ENCODE measurements at places on chromosomes 11 and 22.

GRCh38 chr22:42702675-42703074, 18.0 kb downstream of the A4GALT start:
- DNase-seq, result no peak

GRCh38 chr11:120198787-120199469, 11.9 kb upstream of the OAF start:
- no peak for DNase-seq

DNA sequence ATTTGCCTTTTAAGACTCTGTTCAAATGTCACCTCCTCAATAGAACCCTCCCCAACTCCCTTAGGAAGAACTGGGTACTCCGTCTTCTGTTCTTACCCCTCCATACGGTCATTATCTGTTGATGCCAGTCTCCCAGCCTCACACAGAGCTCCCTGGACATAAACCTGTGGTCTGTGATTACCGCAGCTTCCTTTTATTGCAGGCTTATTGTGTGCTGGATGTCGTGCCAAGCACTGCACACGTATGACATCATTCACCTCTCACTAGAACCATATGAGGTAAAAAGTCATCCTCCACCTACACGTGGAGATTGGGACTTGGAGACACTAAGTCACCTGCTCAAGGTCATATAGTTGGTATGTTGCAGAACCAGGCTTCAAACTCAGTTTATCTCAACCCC, 15.3 kb downstream of the PTPN5 start:
- no peak for DNase-seq

- no peak for DNase-seq
Measured at GRCh38 chr11:123450623-123451022, 20.6 kb downstream of the GRAMD1B start.

- DNase-seq, result no peak
Measured at GRCh38 chr11:109416601-109417000, 5.4 kb upstream of the C11orf87 start.

DNA sequence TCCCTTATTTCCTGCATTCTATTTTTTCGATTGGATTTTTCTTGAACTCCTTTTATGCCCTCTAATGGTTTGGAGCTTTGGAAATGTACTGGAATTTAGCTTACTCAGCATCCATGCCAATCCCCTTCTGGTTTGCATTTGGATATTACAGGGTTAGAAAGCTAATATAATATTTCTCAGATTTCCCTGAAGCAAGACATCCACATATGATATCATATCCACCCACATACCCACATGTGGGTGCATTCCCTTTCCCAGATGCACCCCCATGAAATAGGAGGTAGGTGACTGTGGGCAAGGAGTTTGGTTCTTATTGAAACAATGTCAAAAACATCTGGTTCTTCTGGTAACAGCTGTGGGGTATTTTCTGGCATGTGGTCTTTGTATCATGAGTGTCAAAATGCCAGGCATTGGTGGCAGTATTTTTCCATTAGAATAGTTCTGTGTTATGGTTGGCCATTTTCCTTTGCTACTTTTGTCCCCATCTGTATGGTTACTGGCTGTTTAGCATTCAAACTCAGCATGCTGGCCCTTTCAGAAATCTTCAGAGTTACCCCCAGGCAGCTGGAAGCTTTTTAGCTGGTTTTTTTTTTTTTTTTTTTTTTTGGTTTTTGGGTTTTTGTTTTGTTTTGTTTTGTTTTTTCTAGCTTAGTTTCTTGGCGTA, 32.7 kb upstream of the DDX10 start:
- DNase-seq, result no peak

DNA sequence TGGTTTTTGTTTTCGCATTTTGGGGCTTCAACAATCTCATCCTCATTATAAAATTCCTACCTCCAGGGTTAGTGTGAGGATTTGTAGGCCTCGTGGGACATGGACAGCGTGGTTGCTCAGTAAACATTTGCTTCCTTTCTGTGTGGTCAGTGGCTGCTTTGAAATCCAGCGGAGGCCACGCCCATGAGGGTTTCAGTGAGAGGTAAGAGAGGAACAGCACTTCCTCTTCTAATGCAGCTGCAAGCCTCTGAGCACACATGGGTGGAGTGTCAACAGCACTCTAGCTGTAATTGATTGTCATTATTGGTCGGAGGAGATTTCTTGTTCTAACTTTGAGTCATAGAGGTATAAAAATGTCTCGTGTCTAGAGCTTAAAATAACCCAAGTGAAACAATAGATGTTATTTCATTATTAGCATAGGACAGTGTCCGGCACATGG, 6.0 kb upstream of the ARHGAP42 start:
- no peak for DNase-seq

DNA sequence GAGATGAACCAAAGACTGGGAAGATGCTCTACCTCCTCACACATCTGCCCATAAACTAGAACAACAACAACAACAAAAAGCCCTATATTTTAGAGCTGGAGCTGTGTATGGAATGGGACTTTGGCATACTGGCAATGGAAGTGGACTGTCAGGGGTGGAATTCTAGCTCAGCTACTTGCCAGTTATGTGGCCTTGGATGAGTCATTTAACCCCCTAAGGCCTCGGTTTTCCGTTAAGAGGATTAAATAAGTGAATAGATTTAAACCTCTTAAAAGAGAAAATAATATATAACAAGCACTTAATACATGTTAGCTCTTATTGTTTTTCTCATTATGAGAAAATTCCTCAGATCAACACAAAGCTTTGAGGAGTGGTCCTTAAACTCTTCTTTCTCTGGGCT, 195.0 kb downstream of the KIF18A start:
- no peak for DNase-seq

DNA sequence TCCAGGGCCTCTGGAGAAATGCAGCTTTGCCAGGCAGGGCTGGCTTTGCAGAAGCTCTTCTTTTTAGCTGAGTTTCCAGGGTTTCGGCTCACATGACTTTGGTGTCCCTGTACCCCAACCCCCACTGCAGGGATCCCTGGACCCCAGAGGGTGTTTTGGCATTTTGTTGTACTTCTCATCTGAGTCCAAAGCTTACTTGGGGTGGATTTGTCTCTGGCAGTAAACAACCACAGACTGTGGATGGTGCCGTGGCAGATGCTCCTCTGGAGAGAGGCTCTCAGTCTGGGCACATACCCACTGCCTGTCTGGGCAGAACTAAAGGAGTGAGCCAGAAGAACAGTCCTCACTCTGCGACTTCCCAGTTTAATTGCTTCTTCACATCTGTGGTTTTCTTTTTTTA, 49.6 kb downstream of the COMMD9 start:
- DNase-seq, result no peak

DNA sequence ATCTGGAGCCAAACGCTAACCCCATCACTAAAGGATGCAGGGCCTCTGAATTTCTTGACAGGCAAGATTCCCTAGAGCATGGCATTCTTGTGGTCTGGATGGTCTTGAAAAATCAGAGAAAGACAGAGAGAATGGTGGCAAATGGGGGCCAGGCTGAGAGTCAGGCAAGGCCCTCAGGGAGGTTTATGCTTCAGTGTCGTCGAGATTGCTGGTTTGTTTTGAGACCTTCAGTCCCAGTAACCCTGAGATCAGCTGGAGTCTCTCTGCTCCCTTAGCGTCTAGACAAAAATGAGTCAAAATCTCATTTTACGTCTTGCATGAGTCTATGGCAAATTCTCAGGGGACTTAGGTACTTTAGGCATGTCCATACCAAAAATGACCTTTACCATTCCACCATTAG, 539.3 kb downstream of the SOX6 start:
- no peak for DNase-seq

DNA sequence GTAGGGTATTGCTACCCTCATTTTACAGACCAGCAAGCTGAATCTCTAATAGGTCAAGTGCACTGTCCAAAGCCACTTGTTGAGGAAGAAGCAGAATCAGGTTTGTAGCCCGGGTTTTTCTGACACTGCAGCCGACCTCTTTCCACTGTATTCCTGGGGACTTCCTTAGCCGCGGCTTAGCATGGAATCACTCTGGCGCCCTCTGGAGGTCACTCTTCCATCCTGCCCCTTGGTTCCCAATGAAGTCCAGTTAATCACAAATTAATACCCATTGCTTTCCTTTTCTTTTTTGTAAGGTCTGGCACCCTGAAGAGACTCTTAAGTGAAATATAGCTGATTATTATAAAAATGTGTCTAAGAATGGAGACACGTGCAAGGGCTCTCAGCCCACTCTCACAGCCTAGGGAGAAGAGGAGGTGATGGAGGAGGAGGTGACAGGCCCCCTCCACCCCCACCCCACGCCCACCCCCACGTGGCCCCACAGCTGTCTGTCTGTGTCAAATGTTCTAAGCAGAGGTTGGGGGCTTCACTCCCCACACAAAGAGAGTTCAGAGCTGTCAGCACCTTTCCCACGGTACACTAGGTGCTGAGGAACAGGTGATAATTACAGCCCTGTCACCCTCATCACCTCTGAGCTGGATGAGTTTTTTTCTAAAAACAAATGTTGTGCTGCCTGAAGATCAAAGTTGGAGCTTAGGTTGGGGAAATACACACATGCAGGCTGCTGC, 57.7 kb upstream of the DRD2 start:
- peak; percentile 32 for DNase-seq

- no peak for DNase-seq
Measured at GRCh38 chr11:94873916-94874540, 99.3 kb downstream of the CWC15 start.

DNA sequence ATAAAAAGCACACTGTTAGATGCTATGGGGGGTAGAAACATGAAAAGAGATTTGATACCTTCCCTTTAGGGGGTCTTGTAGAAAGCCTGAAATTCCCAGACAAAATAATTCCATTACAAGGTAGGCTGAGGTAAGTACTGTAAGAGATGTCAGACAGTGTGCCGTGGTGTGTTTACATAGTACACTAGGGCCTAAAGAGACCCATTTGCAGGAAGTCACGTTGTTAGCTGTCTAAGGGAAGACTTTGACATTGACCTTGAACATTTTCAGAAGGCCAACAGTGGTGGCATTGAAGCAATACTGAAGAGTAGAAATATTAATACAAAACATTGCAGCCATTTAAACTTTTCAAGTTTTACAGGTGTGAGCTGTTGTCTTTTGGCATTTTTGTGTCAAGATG, 30.8 kb downstream of the EXT2 start:
- no peak for DNase-seq

- DNase-seq, result no peak
Measured at GRCh38 chr22:45452565-45453379, 39.3 kb downstream of the RIBC2 start.

GRCh38 chr11:66467756-66468155, 1.1 kb downstream of the PELI3 start:
- DNase-seq, result no peak

DNA sequence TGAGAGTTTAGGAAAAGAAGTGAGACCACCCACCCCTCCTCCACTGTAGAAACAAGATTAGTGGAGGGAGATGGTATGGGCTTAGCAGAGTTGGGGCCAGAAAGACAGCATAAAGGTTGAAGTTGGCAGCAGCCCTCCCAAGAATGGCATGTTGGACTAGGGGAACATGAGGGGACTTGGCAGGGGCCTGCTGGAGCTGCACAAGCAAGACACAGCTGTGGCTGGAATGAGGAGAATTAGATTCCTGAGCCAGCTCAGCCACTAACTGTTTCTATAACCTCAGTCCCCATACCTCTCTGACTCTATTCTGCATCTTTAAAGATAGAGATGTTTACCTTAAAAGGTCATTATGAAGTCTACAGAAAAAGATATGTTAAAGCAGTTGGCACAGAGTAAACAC, 13.2 kb downstream of the MAP6 start:
- no peak for DNase-seq

DNA sequence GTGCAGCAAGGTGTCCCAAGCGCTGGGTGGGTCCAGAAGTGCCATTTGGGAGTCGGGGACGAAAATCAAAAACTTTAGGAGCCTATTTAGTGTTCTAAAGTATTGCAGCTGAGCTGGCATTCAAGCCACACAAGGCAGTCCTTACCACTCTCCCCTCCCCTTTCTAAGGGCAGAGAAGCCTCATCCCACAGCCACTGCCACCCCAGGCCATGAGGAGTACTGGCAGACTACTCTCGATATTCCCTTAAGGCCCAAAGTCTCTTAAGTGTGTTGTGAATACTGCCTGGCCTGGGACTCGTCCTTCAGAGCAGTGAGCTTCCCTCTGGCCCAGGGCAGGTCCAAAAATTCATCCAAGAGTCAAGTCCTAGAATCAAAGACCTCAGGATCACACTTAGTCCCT, 7.8 kb downstream of the FANCF start:
- DNase-seq, result no peak

DNA sequence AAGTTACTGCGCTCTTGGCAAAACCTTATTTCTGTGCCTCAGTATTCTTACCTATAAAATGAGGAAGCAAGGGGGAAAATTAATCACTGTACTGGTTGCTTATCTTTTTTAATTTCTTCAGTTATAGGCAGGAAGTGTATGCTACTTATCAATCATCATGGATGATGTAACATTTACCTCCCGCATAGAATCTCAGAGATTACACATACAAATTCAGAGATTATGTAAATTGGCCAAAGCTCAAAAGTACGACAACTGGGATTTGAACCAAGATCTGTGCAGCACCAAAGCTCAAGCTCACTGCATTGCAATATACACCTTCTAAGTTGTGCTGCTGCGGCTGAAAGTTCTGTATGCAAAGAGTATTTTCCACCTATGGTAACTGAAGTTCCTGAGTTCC, 83.0 kb downstream of the PDHX start:
- DNase-seq, result no peak

DNA sequence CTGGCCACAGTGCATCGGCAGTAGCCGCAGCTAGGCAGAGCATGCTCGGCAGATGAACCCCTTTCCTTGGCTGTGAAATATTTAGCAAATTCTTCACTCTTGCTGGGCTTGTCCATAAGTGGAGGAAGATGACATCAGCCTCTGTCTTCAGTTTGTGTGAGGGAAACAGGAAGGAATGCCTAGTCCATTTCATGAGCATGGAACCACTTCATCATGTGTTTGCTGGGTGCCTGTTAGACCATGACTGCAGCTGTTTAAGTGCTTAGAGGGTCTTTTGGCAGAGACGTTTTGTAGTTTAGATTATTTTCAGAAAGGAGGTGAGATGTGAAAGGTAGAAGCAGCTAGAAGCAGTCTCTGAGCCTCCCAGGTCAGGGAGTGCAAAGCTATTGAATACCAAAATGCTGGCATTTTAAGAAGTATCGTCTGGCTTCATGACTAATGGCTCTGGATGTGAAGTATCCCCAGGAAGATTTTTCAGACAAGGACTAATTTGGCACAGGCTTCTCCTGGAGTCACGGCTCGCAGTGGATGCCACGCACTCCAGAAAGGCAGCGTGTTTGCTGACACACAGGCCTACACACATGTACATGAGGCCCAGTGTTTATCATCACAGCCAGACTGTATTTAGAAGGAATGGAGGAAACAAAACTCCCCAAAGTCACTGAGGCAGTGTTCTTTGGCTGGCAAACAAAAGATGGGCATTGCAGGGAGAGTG, 43.1 kb upstream of the GRAMD1B start:
- DNase-seq, result no peak

- DNase-seq, result no peak
Measured at GRCh38 chr22:46433318-46433717, 97.8 kb downstream of the TRMU start.

DNA sequence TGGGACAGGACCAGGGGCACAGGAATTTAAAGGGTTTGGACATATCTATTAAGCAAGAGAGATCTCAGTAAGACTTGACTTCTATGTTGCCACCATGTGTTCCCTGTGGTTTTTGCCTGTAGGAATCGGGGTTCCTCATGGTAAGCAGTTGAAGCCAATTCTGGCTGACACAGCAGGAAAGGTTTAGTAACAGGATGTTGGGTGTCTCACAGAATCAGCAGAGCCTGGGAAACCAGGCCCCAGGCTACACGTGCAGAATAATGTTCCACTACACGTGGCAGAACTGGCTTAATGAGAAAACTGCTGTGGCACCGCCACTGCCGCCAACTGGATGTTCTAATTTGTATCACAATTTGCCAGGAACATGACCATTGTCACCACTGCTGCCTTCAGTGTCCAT, 264.6 kb upstream of the PLET1 start:
- no peak for DNase-seq

Measured in CD4-positive, alpha-beta T cell (primary cell).